Retina (tissue), 1 donor: ENCODE measurements at places on chromosomes 5 and 9.

GRCh38 chr5:117107859-117108258 is 533.2 kb upstream of the SEMA6A start:
- DNase-seq, result no peak

- no peak for DNase-seq
Measured at GRCh38 chr5:150251504-150251903, 38.1 kb downstream of the CAMK2A start.

DNA sequence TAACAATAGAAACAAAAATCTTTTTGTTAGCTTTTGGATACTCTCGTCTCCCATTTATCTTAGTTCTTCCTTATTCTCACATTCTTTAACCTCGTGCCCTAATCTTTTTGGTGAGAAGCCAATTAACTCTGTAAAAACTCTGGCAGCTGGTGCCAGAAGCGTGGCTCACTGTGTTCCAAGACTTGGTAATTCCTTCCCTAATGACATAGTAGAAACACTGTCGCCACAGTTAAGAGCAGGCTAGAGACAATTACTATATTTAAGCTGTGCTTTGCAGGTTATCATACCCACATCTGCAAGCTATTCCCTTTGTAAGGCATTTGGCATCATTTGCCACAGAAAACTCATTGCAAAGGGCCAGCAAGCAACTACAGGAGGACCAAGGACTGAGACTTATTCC is 160.9 kb upstream of the PIK3R1 start:
- no peak for DNase-seq

- no peak for DNase-seq
Measured at GRCh38 chr5:176646049-176646706, 1.1 kb upstream of the TSPAN17 start.

DNA sequence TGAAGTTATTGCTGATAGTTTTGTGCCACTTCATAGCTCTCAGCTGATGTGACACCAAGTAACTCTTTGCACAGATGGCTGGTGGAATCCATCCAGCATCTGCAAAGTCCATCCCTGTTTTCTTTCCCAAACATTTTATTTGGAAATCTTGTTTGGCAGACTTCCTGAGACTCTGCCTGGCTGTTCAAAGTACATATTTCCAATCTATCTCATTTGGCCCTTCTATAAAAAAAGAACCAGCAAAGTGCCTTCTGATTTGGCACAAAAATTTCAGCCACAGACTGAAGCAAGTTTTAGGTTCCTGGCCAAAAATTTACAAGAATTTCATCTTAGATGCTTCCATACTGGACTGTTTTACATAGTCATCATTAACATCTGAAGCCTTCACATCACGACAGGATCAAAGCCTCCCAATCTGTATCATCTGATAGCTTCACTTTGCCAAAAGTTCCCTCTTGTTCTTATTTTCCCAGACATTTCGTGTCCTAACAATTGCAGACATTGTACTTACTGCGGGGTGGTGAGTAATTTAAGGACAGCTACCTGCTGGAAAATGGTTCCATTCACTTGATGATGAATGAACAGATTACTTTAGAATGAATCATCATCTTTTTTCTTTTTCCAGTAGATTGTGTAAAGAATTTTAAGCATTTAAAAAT is 377.3 kb downstream of the KIAA0825 start:
- DNase-seq, result no peak

- DNase-seq, result no peak
Measured at GRCh38 chr9:99682378-99682777, 139.3 kb upstream of the NR4A3 start.

- no peak for DNase-seq
Measured at GRCh38 chr5:89452081-89452480, 569.1 kb upstream of the MEF2C start.

DNA sequence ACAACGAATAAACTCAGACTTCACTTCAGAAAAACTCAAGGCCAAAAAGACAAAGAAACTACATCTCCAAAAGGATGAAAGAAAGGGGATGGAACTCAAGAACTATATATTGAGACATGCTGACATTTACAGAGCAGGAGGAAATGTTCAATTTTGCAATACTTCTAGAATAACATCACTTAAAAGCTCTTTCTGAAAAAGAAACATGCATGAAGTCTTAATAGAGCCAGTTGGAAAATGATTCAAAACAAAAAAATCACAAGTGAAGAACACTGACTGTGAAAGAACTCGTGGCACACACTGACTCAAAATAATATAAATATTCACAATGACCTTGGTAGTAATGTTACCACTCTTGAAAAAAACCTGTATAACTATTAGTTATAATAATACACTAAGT is 267.8 kb upstream of the NREP start:
- DNase-seq, result no peak

- peak; percentile 3 for DNase-seq
Measured at GRCh38 chr5:165138236-165138635, 1632.8 kb downstream of the MAT2B start.

GRCh38 chr5:124089578-124089977 is 577.6 kb downstream of the CSNK1G3 start:
- DNase-seq, result no peak

DNA sequence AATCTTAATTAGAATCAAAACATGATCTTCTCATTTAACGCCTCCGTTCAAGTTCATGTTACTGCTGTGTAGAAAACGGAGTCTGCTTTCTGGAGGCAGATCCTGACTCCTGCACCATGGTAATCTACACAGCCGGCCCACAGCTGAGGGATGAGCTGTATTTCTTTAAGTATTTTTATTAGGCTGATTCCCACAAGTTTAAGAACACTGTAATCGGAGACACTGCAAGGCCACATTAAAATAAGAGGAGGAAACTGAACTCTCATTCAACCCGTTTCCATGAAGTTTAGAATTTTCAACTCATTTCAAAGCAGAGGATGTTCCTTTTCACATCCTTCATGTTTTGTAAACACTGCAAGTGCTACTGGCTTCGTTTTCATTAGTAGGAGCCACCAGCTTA is 372.2 kb downstream of the NFIB start:
- no peak for DNase-seq

DNA sequence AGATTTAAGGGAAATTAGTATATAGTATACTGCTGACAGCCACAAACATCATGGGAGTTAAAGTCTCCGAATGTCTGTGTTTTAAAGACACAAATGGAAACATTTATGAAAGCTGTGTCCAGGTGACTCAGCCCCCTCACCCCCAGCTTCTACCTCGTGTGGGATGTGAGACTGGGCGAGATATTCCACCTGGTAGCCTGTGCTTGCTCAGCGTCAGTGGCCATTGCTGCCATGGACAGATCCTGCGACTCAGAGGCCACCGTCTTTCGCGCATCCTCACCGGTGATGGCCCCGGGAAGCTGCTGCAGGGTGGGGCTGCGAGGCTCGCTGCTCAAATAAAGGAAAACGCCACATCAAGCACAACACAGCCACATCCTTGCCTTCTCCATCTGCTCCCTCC is 31.2 kb upstream of the EXOC3 start:
- DNase-seq, result no peak

DNA sequence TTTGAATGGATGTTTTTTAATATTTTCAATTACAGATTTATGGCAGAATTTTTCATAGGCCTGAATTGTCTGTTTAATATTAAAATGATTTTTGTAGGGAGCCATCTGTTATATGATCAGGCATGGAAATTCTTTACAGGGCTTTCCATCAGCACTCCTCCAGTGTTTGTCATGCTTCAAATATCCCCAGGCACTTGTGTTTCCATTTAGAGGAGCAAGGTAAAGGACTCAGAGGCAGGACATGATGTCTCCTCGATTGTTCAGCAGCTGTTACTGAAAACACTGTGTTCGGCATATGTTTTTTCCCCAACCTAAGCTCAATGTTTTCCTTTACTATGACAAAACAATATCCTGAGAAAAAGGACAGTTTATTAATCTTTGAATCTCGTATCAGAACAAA is 172.3 kb upstream of the RFX3 start:
- DNase-seq, result no peak

DNA sequence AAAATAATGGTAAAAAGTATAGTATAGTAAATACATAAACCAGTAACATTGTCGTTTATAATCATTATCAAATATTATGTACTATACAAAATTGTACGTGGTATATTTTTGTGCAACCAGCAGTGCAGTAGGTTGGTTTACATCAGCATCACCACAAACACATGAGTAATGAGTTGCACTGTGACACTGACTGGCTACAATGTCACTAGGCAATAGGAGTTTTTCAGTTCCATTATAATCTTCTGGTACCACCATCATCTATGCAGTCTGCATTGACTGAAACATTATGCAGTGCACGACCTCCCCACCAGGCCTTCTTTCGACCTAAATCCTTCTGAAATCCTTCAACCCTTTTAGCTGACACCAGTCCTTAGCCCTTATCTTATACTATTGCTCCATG is 105.8 kb downstream of the SREK1 start:
- no peak for DNase-seq

DNA sequence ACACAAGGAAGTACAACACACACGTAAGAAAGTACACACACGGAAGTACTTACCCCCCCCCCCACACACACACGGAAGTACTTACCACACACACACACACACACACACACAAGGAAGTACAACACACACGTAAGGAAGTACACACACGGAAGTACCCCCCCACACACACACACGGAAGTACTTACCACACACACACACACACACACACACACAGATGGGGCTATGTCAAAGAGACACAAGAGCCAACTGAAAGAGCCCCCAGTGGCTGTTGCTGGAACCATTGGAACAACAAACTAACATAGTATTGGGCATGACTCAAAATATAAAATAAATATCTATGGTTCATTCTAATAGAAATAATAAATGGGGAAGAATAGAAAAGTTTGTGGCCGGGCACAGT is 4.9 kb upstream of the MAPK9 start:
- DNase-seq, result no peak

DNA sequence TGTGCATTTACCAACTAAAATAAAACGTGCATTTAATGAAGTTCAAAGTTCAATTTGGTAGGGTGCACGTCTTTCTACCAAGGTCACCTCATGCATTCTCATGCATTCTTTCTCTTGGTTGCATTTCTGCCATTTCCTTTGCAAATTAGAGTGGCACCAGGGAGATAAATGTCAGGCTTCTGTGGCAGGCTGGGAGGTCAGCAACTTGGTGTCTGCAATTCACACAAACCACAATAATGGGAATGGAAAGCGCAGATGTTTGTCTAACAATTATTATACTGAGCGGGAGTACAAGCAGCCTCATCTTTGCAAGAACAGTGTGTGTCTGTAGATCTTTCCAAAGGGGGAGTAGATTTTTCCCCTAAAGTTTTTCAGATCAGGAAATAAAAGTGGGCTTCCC is 411.7 kb downstream of the DMRT2 start:
- DNase-seq, result no peak

- DNase-seq, result no peak
Measured at GRCh38 chr5:81014348-81014747, 54.2 kb downstream of the RASGRF2 start.

DNA sequence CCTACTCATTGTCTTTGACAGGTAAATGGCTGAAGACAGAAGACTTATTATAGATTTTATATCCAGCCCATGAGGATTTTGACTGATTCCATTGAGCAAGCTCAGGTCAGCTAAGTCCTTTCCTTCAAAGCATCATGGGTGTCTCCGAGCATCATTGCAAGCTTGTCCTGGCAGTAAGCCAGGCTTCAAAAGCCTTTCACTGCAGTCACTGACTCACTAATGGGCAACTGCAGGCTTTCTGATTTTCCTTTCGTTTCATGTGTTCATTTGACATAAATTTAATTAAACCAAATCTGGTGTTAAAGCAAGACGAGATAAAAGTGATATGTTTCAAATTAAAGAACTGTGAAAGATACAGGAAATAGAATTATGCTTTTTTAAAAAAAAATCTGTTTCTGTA is 426.2 kb downstream of the ANXA1 start:
- peak; percentile 64 for DNase-seq

DNA sequence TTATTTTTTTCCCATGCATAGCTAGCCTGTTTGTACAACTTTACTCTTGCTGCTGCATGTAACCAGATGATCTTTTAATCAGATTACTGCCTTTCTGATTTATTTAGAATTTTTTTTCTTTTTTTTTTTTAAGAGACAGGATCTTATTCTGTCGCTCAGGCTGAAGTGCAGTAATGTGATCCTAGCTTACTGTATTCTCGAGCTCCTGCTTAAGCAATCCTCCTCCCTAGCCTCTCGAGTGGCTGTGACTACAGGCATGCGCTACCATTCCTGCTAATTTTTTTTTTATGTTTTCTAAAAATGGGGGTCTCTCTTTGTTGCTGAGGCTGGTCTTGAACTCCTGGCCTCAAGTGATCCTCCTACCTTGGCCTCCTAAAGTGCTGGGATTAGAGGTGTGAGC is 9.6 kb downstream of the DCP2 start:
- DNase-seq, result no peak

GRCh38 chr9:98850851-98851729 is 43.6 kb downstream of the GALNT12 start:
- DNase-seq, result no peak

DNA sequence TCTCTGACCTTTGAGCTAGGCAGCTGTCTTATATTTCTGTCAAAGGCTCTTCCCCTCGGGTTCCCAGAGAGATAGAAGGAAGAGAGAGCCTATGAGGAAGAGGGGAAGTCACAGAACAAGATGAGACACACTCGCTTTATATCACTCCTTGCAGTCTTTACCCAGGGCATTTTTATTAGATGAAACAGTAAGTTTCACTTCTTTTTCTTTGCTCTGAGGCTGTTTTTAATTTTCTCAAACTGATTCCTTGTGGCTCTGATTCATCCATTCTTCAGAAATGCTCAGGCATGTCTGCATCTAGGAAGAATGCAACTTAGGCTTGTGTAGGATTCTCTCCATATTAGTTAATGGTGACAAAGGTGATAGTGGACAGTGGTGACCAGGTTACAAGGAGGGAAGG is 132.9 kb upstream of the CHD1 start:
- DNase-seq, result no peak

GRCh38 chr9:78013934-78014333 is 17.7 kb downstream of the GNAQ start:
- no peak for DNase-seq

GRCh38 chr5:123220621-123221146 is 131.6 kb downstream of the PRDM6 start:
- DNase-seq, result peak; percentile 52

DNA sequence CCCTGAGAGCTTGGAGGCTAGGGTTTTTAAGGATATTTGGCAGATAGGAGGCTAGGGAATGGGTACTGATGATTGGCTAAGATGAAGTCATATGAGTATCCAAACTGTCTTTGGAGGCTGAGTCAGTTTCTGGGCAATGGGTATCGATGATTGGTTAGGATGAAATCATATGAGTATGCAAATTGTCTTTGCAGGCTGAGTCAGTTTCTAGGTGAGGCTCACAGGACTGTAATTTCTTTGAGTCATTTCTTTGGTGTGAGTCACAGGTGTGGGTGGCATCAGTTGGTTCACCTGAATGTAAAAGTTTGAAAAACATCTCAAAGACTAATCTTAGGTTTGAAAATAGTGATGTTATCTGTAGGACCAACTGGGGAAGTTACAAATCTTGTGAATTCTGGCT is 1068.0 kb downstream of the NR2F1-AS1 start:
- no peak for DNase-seq

DNA sequence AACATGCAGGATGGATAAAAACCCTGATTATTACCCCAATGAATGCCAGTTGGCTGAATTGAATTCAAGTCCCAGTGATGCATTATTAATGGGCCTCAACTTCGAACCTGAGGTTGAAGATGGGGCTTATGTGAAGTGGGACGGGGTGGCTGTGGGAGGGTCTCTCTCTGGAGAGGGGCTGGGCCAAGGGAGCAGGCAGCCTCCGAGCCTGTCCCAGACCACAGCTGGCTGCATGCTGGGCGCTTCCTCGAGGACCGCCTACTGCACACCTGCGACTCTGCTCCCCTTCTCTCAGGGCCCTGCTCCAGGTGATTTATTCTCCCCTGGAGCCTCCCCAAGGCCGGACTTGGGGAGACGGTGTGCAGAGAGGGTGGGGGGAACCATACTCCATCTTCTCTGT is 568.3 kb downstream of the CCDC171 start:
- no peak for DNase-seq

GRCh38 chr5:172164769-172165212 is 23.2 kb downstream of the STK10 start:
- DNase-seq, result no peak
